ENCODE measurements at places on chromosomes 3 and 15. TPM values are rescaled to one million over a fixed set of nuclear protein-coding genes. Genes with fewer than 3 reads are reported as not detected.

DNA sequence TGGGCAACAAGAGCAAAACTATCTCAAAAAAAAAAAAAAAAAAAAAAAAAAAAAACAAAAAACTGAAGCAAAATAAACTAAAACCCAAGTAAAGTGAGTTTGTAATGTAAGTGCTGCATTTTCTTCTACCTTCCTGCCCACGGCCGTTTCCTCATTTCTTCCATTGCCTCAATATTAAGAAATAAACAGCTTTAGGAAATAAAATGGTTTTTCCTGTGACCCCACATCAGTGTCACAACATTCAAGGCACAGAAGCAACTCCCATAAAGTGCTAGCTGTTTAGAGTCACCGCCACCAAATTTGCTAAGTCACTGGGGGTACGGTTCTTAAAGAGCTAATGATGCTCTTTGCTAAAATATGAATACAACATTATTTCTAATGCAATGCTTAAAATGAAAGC is 3.3 kb downstream of the PKM start:
- DNase-seq, result no peak

DNA sequence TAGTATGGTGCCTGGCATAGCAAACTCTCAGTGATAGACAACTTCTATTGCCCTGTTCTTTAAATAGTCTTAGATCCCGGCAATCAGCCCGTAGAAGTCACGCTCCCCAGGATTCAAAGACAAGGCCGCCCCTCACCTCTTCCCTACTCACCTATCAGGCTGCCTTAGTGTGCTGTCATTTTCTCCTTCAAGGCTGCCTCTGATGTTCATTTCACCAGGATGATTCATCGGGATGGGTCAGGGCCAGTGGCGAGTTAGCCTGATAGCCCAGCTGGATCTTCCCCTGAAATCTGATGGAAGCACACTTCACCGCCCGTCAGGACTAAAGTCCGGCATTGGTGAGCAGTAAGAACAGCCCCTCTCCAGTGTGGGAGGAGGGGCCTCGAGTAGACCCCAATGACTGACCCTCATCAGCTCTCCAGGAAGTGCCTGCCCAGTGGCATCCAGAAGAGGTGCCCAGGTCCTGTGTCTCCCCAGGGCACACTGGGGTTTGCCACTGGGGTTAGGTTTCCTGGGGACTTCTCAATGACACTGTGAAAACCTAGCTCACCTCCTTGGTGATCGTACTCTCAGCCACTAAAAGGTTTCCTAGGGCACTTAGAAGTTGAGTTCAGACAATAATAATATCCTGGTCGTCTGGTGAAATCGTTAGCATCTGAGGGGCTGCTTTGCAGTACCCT is 37.5 kb downstream of the TPM1 start:
- DNase-seq, result no peak

- DNase-seq, result no peak
These were observed 45.3 kb upstream of the FAM3D start for GRCh38 chr3:58711871-58712270.

DNA sequence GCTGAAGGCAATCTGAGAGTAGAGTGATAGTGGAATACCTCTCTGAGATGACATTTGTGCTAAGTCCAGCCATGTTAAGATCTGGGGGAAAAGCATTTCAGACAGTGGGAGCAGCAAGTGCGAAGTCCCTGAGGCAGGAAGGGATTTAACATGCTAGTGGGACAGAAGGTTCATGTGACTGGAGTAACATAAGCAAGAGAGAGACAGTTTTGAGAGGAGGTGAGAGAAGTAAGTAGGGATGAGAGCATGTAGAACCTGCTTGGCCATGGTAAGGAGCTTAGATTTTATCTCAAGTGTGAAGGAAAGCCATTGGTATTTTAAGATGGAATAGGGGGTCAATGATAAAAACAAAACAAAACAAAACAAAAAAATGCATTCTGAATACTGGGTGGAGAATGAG is 358.6 kb upstream of the KCNH8 start:
- DNase-seq, result no peak

- no peak for DNase-seq
These were observed 53.7 kb downstream of the GRIP2 start for GRCh38 chr3:14486460-14486859.

DNA sequence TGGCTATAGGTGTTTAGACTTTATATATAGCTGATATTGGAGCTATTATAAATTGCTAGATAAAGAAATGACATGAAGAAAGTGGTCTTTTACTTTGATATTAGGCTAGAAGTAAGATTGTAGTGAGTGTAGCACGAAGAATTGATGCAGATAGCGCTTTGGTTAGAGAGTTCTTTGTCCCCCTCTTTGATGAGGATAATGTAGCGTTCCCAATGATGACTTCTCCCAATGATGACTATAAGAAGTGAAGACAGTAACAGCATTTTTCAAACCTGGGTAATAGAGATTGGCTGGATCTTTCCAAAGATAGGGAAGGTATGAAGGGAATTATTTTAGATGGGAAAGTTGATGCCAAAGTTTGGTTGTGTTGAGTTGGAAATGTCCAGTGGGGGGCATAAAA is 4.3 kb downstream of the MINDY2 start:
- no peak for DNase-seq

DNA sequence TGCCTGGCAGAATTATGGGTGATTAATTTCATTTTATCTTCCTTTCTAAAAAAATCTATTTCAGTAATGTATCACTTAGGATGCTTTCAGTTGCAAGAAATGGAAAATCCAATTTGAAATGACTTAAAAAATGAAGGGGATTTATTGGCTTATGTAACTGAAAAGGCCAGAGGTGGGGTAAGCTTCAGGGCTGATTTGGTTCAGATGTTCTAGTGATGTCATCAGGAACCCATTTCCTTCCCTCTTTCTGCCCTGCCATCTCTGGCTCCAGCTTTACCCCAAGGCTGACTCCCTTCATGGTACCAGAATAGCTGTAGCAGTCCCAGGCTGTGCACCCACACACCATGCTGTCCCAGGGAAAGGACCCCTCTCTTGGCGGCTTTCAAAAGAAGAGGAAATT is 18.5 kb upstream of the REC114 start:
- DNase-seq, result no peak

EOMES gene
- 0.16 TPM for polyA plus RNA-seq

CMTM8 gene
- polyA plus RNA-seq, result 10.9 TPM

ZNF385D gene
- 17.4 TPM for polyA plus RNA-seq

ILDR1 gene
- 9.3 TPM for polyA plus RNA-seq
